ENCODE measurements at places on chromosomes 16 and 17.

DNA sequence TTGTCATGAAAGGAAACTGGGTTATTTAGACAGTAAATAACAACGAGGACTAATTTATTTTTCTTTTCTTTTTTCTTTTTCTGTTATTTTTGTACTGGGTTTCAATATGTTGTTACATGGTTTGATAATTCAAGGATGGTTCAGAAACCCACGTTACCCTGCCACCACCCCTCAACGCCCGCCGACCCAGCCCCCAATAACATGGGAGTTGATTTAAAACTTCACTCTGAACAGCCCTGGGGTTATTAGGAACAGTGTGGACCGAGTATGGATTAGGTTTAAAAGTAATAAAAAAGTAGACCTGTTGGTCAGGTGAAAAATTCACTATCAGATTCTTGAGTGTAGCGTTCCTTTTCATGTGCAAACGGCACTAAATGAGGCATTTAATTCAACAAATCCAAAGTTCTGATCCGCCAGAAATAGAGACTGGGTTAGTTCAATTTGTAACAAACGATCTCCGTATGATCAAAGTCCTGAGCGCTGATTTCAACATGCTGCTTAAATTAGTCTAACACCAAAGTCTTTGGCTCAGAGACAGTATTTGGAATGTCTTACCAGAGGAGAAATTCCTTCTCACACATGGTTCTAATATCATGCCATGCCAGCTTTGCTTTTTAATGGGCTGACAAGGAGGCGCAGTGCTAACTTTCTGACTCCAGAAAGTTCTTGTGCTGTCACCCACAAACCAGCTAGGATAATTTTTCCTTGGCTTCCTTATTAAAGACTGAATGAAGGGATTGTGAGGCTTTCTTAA lies 173.1 kb upstream of the IRX3 start:
- DNase-seq, result peak; percentile 37

GRCh38 chr17:57551321-57552079 lies 193.6 kb downstream of the CCDC182 start:
- DNase-seq, result no peak

GRCh38 chr16:67199011-67199807 lies at the start of gene ELMO3:
Gene ELMO3, plus strand, starts transcription at chr16:67199131. Its CDS starts 196 bp downstream, at chr16:67199327.
- no peak for DNase-seq

DNA sequence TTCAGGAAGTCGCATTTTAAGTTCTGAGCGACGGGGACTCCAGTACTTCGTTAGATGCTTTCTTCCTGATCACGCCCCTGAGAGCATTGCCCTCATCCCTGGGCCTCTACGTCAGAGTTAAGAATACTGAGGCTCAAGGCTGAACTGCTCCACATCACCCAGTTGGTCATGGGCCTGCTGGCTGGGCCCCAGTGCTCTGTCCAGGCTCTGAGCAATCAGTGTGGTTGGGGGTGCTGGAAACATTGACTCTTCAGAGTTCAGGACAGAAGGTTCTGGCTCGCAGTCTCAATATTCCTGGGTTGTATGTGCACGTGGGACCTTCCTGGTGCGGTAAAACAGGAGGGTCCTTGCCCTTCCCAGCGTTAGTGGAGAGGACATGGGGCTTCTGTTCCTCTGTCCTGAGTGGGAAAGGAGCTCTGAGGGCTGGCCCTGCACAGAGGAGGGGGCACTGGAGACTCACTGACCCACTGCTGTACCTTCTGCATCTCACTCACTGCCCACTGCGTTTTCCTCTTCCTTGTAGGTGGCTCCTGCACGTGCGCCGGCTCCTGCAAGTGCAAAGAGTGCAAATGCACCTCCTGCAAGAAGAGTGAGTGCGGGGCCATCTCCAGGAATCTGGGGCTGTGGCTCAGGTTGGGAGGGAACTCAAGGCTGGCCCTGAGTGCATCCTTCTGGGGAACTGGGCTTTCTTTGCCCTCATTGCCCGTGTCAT lies 518 bp downstream of the MT1E start:
- DNase-seq, result peak; percentile 86

GRCh38 chr16:11234884-11235702 lies 20.9 kb downstream of the SOCS1 start:
- no peak for DNase-seq

GRCh38 chr16:25014500-25015147 lies 545 bp downstream of the ARHGAP17 start:
- peak; percentile 42 for DNase-seq

- peak; percentile 16 for DNase-seq
These were observed 172.7 kb downstream of the TANC2 start for GRCh38 chr17:63138713-63139112.

GRCh38 chr17:76946772-76947135 lies 78.5 kb downstream of the MGAT5B start:
- no peak for DNase-seq
